Activated CD8-positive, alpha-beta memory T cell treated with anti-CD3 and anti-CD28 coated beads, Interleukin-2, amount 10 ng/mL, durations not matched to agents 7 days and 5 days (primary cell): ENCODE measurements at places on chromosomes 7 and 10. TPM values are rescaled to one million over a fixed set of nuclear protein-coding genes. Genes with fewer than 3 reads are reported as not detected.
A peak's percentile ranks its signal among the peaks of the same experiment; 100 is the strongest.

- no peak overlapping the region for H3K4me3 ChIP-seq
- peaks cover 12% of the 10 kb centered on the region for H3K27me3 ChIP-seq
- no peak overlapping the region for H3K27ac ChIP-seq
- DNase-seq: no peak
- H3K36me3 ChIP-seq: no peaks in the 10 kb centered on the region
Measured at GRCh38 chr7:97064972-97065587, 40.4 kb upstream of the DLX5 start.

Gene IFIT1B
- total RNA-seq: not detected

GRCh38 chr7:51335057-51335456 is 18.4 kb upstream of the COBL start:
- no peak for DNase-seq
- no peaks in the 10 kb centered on the region for H3K36me3 ChIP-seq
- no peaks in the 10 kb centered on the region for H3K27me3 ChIP-seq
- H3K27ac ChIP-seq: no peak overlapping the region
- H3K4me1 ChIP-seq: no peaks in the 10 kb centered on the region

- no peaks in the 10 kb centered on the region for H3K36me3 ChIP-seq
- H3K27ac ChIP-seq: no peak overlapping the region
- peaks cover 9% of the 10 kb centered on the region for H3K4me1 ChIP-seq
- H3K27me3 ChIP-seq: no peaks in the 10 kb centered on the region
Measured at GRCh38 chr10:60611291-60611747, 167.0 kb upstream of the CDK1 start.

DNA sequence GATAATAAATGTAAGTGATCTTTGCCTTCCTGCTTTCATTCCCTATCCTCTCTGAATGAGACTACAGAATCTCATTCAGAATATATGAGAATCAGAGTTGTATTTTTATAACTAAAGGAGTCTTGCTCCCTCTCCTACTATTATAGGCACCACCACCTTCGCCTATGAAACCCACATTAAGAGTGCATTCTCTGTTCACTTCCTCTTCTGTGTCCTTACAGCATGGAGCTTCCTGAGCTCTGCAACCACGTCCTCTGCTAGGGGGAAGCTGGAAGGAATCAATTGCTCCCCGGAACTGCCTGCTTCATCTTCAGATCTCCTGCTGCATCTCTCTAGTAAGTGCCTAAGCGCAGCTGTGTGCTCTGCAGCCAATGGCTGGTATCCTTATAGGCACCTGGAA is 820.7 kb downstream of the GRID1 start:
- no peak for DNase-seq
- no peaks in the 10 kb centered on the region for H3K4me1 ChIP-seq
- H3K27ac ChIP-seq: no peak overlapping the region
- H3K27me3 ChIP-seq: peaks cover 8% of the 10 kb centered on the region
- H3K4me3 ChIP-seq: no peak overlapping the region

Gene CRPPA
- 1.2 TPM for total RNA-seq

DNA sequence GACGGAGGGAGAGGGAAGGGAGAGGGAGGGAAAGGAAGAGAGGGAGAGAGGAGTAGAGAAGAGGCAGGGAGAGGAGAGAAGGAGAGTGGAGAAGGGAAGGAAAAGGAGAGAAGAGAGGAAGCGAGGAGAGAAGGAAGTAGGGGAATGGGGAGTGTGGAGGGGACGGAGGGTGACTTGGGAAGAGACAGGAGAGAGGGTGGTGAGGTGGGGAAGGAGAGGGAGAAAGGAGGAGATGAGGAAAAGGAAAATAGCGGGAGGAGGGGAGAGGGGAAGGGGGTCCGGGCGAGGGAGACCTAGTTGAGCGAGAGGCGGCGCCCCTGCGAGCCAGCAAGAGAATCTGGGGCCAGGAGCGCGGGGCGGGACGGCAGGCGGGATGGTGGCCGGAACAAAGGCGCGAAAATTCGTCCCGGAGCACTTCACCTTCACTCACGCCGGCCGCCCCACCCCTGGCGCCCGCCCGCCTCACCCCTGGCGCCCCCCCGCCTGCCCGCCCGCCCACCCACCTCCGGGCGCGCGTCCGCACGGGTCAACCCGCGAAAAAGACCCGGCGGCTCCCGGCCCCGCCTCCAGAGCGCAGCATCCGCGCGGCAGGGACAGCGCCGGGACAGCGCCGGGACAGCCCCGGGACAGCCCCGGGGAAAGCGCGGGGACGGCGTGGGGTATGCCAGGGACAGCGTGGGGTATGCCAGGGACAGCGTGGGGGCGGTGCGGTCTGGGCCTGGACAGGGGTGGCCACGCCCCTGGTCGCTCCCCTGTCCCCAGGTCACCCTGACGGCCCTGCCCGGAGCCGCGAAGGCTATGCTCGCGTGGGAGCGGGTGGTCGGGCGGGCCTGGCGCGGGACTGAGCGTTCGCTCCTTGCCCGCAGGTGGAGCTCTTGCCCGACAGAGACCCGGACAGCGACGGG is 4.2 kb downstream of the VSTM2A start:
- H3K36me3 ChIP-seq: peaks cover 3% of the 10 kb centered on the region
- DNase-seq: no peak
- no peak overlapping the region for H3K27ac ChIP-seq
- no peaks in the 10 kb centered on the region for H3K4me1 ChIP-seq

Gene CLDN3
- total RNA-seq: not detected

DNA sequence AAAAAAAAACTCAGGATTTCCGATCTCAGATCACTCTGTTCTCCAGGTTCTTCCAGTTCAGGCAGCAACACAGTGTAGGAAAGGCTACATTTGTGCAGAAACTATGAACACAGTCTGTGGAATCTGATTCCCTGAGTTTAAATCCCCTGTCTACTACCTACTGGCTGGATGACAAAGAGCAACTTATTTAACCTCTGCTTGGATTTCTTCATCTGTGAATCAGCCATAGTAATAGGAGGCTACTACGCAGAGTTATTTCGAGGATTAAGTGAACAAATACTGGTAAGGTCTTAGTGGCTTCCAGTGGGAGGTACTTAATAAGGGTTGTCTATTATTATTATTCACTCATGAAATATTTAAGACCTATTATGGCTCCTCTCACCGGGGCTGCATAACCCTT is 44.3 kb upstream of the PDCD4 start:
- H3K27me3 ChIP-seq: peaks cover 2% of the 10 kb centered on the region
- no peaks in the 10 kb centered on the region for H3K36me3 ChIP-seq
- no peak for DNase-seq
- no peaks in the 10 kb centered on the region for H3K4me1 ChIP-seq

Gene GTF2IRD1
- 0.20 TPM for total RNA-seq

Gene RARRES2
- total RNA-seq: not detected

Gene ANKIB1
- 55.2 TPM for total RNA-seq

DNA sequence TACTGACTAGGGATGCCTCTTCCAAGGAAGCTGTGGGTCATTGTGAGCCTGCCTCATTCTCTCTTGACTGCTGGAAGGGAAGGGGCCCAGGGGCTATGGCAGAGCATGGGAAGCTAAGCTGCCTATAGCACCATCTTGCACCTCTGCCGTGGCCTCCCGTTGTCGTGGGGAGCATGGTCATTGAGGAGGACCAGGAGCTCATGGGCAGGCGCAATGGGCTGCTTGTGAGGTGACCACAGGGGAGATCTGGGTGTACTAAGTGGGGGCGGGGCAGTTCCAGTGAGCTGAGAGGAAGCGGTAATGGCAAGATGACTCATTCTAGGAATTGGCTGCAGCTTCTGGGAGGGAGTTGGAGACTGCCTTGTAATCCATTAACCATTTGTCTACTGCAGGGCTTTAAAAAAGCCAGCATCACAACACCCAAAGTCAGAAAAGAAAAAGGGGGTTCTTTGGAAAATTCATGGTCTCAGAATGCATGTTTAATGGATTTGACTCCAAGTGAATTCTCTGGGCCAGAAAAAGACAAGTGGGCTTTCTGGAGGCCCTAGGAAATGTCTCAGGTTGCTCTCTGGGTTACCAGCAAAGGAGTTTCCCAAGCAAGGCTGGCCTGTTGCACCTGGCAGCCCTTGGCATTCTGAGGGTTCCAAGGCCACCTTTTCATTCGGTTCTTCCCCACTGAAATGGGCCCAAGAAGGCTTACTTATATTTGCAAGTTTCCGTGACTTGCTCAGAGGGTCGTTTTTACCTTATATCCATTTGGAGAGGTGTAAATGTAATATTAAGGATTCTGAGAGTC is 3.6 kb downstream of the DUSP5 start:
- DNase-seq: peak; percentile 94
- peak overlapping the region; percentile 97 for H3K27ac ChIP-seq
- H3K4me1 ChIP-seq: peaks cover 70% of the 10 kb centered on the region
- peak overlapping the region; percentile 99 for H3K4me3 ChIP-seq
- peaks cover 73% of the 10 kb centered on the region for H3K36me3 ChIP-seq

GRCh38 chr10:86756511-86757112 is at the start of gene BMPR1A:
Gene BMPR1A, plus strand, starts transcription at chr10:86756619. Its CDS starts 119,400 bp downstream, at chr10:86876019.
- H3K4me3 ChIP-seq: peak within 1 kb of the TSS; percentile 85
- no peak for DNase-seq
- H3K4me1 ChIP-seq: peaks cover 52% of the 10 kb centered on the region
- peaks cover 19% of the 10 kb centered on the region for H3K27me3 ChIP-seq
- H3K36me3 ChIP-seq: peaks cover 11% of the 10 kb centered on the region
- peak within 1 kb of the TSS; percentile 82 for H3K27ac ChIP-seq

Gene KAZALD1
- not detected for total RNA-seq

DNA sequence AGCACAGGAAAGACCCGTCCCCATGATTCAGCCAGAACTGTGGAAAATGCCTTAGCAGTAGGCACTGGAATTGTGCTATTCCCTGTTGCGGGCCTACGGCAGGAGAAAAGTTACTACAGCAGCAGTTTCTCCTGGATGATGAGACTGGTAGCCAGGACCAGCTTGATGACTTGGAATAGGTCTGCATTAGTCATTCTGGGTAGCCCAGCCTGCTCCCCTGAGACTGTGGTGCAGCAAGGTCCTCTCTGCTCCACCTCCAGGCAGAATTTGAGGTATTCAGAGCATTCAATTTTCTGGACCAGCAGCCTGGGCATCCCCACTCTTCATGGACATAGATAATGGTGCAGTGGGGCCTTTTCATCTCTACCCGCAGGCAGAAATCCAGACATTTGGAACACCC is 490.0 kb downstream of the SH2D4B start:
- H3K27ac ChIP-seq: no peak overlapping the region
- H3K4me1 ChIP-seq: no peaks in the 10 kb centered on the region
- no peaks in the 10 kb centered on the region for H3K27me3 ChIP-seq
- no peak for DNase-seq

Gene ANKRD7
- 0.59 TPM for total RNA-seq

Gene SPDYE1
- total RNA-seq: not detected

DNA sequence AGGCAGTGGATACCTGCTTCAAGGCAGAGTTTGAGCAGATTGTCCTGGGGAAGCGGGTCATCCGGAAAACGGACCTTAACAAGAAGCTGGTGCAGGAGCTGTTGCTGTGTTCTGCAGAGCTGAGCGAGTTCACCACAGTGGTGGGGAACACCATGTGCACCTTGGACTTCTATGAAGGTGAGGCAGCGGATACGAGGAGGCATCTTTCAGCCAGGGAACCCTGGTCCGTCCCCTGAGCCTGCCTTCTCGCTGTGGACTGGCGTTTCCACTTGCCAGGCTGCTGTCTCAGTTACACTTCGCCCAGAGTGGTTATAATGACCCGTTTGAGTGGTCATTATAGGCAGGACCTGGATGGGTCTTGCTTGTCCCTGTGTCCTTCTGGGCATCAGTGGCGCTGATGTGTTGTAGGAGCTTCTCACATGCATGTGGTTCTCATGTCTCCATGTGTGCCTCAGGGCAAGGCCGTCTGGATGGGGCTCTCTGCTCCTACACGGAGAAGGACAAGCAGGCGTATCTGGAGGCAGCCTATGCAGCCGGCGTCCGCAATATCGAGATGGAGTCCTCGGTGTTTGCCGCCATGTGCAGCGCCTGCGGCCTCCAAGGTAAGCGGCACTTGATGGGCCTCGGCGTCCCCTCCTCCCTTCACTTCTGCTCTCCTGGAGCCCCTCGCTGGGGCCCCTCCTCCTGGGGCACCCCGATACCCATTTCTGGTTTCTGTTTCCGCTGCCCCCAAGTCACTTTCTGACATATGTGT is 18.0 kb downstream of the UPP1 start:
- no peak overlapping the region for H3K27ac ChIP-seq
- no peak overlapping the region for H3K4me3 ChIP-seq
- H3K36me3 ChIP-seq: peaks cover 50% of the 10 kb centered on the region

GRCh38 chr10:85657476-85658113 is 709.0 kb downstream of the GRID1 start:
- H3K4me3 ChIP-seq: no peak overlapping the region
- no peaks in the 10 kb centered on the region for H3K27me3 ChIP-seq
- H3K36me3 ChIP-seq: no peaks in the 10 kb centered on the region
- no peak for DNase-seq

Gene C10orf53
- total RNA-seq: not detected

- H3K4me3 ChIP-seq: no peak overlapping the region
- no peaks in the 10 kb centered on the region for H3K36me3 ChIP-seq
- H3K27ac ChIP-seq: no peak overlapping the region
- no peak for DNase-seq
- H3K4me1 ChIP-seq: peaks cover 9% of the 10 kb centered on the region
- H3K27me3 ChIP-seq: no peaks in the 10 kb centered on the region
Measured at GRCh38 chr10:12685261-12686058, 316.1 kb downstream of the CCDC3 start.

DNA sequence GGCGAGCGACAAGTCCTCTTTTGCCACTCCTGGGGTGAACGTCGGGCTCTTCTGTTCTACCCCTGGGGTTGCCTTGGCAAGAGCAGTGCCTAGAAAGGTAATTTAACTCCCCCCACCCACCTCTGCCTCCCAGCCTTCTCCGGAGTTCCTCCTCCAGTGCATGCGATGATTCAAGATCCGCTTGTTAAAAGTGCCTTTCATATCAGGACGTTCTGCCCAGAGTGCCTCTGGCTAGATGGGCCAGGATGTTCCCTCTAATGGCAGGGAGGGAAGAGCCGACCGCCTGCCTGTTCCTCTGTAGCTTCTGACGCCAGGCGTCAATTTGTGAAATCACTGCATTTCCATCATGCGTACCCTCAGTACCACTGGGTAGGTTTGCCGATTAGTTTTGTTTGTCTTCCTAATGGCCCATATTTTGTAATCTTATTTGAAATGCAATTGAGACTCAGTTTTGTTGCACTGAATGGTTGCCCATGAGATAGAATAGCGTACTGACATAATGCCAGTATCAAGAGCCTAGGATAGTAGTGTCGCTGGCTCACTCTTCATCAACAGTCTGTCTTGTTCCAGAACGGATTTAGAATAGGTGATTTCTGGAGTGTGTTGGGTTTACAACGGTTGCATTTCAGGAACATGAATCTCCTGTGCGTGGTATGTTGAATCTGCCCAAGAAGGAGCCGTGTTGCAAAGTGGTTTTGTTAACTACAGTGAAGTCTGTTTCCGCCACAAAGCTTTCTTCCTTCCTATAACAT is 13.5 kb downstream of the ECHDC3 start:
- no peak overlapping the region for H3K27ac ChIP-seq
- H3K36me3 ChIP-seq: no peaks in the 10 kb centered on the region
- peaks cover 7% of the 10 kb centered on the region for H3K27me3 ChIP-seq

GRCh38 chr10:102434394-102435132 is 2.2 kb upstream of the CUEDC2 start:
- no peak for DNase-seq
- H3K4me3 ChIP-seq: peak overlapping the region; percentile 80
- H3K27me3 ChIP-seq: no peaks in the 10 kb centered on the region
- H3K36me3 ChIP-seq: peaks cover 13% of the 10 kb centered on the region
- H3K27ac ChIP-seq: peak overlapping the region; percentile 89

Gene VSIR
- total RNA-seq: 68.4 TPM

GRCh38 chr7:28044825-28045224 is 135.8 kb downstream of the JAZF1 start:
- H3K4me1 ChIP-seq: peaks cover 14% of the 10 kb centered on the region
- H3K27ac ChIP-seq: no peak overlapping the region
- H3K4me3 ChIP-seq: no peak overlapping the region
- DNase-seq: no peak
- H3K36me3 ChIP-seq: peaks cover 5% of the 10 kb centered on the region
